ENCODE measurements at places on chromosomes 3 and 15.
A peak's percentile ranks its signal among the peaks of the same experiment; 100 is the strongest.

DNA sequence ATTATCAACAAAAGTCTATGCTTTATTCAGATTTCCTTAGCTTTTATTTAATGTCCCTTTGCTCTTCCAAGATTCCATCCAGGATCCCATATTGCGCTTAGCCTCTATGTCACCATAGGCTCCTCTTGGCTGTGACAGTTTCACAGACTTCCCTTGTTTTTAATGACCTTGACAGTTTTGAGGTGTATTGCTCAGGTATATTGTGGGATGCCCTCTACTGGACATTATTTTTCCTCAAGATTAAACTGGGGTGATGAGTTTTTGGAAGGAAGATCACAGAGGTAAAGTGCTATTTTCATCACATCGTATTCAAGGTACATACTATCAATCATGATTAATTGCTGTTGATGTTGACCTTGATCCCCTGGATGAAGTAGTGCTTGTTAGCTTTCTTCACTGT lies 99.1 kb upstream of the SMAD3 start:
- no peak for DNase-seq

GRCh38 chr3:125300416-125300815 lies 74.7 kb downstream of the ZNF148 start:
- no peak for DNase-seq

DNA sequence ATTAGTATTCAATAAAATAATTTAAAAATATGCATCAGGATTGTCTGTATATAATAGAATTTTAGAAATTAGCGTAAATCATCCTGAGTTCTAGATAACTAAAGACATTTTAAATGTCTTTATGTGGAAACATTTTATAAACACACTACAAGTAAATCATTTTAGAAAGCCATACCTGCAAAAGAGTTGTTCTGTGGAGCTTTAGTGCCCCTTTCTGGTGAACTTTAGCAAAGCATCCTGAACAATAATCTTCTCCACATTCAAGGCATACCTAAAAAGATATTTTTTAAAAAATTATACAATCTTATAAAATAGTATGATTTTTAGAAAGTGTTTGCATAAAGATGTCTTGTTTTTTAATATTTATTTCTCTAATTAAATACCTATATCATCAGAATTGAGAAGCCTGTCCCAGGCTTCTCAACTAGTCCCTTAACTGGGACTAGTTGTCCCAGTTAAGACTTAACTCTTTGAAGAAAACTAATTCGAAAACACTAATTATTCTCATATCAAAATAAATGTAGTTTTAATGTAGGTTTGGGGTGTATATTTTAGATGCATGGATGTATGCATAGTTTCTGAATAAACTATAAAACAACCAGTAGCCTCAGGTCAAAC lies 29.7 kb downstream of the ZBBX start:
- no peak for DNase-seq

GRCh38 chr15:65344914-65345275 lies 32.9 kb downstream of the IGDCC3 start:
- DNase-seq: no peak

DNA sequence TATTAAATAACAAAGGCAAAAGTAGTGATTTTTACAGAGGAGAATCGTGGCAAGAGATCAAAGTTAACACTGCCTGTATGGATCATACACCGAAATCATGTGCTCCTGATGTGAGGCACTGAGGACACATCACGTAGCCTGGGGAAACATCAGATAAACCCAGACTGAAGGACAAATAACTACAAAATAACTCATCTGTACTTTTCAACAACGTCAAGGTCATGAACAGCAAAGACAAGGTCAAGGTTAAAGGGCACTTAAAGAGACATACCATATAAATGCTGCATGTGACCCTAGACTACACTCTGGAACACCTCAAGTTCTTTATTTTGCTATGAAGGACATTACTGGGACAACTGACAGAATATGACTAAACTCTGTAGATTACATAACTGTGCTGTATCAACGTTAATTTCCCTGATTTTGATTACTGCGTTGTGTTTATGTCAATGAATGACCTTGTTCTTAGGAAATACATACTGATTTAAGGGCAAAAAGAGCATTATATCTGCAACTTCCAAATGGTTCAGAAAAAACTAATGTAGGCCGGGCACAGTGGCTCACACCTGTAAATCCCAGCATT lies 48.1 kb downstream of the CHSY1 start:
- no peak for DNase-seq

DNA sequence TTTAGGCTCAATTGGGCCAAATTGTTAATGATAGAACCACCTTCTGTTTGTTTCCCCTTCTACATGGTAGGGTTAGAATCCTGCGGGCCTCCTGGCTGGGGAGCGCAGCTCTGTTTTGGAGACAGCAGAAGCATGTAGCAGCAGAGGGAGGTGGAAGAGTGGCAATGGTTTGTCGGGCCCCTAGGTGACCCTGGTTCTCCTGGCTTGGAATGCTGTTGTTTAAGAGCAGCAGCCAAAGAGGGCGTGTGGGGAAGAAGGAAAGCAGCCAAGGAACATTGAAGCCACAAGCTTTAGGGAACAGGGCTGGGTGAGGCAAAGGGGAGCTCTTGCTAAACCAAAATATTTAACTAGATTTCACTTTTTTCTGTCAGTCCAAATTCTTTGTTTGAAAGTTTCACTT lies 213.7 kb upstream of the NR2E3 start:
- no peak for DNase-seq

DNA sequence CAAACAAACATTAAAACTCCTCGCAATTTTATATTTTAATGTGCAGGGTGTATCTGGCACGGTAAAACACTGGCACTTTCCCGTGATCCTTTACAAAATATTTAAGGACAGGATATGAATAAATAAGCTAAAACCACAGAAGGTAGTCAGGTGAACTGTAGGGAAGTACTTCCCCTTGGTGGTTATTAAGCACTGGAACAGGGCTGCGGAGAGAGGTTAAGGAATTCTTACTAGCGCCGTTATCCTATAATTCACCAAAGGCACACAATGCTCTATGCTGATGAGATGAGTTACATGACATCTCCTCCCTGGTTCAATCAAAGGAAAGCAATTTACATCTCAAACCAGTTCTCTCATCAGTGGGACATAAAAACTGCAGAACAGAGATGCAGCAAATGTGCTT lies 289.8 kb downstream of the ZBTB20 start:
- DNase-seq: no peak

DNA sequence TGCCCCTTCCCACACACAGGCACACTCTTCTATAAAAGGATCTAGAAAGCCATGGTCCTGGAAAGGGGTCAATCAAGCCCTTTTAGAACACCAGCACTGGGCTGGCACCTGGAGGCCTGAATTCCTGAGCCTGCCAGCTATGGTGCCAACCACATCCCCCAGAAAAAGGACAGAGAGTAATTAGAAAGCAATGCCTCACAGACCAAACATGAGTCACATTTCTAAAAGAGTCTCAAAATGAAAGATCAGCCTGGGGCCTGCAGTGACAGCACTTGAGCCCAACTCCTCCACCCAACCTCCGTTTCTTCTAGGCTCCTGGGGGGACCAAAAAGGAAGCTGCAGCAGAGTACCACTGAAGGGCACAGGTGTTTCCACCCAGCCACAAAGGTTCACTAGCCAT lies 14.1 kb downstream of the MYLK start:
- no peak for DNase-seq

- DNase-seq: no peak
These were observed 138.3 kb downstream of the LRIG1 start for GRCh38 chr3:66362541-66362941.

GRCh38 chr3:16026753-16027152 lies 147.7 kb upstream of the GALNT15 start:
- no peak for DNase-seq

GRCh38 chr3:153596401-153596800 lies 434.4 kb downstream of the RAP2B start:
- no peak for DNase-seq

GRCh38 chr3:177714945-177715344 lies 517.7 kb upstream of the TBL1XR1 start:
- no peak for DNase-seq

DNA sequence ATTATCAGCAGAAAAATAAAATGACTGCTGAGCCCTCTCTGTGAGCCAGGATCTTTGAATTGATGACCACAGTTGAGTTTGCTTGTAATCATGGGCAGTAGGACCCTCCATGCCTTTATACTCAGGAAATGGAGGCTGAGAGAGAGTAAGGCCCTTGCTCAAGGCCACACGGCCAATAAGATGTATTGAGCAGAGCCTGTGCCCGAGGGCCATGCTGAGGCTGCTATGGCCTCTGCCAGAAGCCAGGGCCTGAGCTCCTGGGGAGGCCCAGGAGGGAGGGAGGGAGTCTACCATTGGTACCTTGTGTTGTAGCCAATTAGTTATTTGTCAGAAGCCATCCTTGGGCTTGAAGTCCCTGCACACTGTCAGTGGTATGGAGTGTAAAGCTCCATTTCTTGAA lies 151.4 kb downstream of the DNAJB8 start:
- no peak for DNase-seq

DNA sequence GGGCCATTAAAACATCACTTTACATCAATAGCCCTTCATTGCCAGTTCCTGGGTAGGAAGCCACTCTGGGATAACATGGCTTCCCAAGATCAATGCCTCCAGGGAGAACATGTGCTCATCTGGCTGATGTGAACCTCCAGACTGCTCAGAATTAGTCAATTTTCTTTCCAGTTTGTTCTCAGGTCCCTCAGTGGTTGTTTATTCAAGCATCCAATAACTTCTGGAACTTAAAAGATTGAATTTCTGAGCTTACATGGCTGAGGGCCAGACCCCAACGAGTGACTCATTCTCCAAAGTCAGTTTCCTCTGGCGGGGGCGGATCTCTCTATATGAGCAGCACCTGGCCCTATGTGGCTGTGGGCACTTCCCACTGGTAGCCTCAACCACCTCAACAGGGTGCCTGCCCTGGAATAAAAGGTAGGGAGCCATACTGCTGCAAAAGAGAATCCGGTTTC lies 34.0 kb downstream of the LYZL4 start:
- DNase-seq: peak; percentile 7

GRCh38 chr15:39127151-39127790 lies 453.6 kb upstream of the THBS1 start:
- no peak for DNase-seq

DNA sequence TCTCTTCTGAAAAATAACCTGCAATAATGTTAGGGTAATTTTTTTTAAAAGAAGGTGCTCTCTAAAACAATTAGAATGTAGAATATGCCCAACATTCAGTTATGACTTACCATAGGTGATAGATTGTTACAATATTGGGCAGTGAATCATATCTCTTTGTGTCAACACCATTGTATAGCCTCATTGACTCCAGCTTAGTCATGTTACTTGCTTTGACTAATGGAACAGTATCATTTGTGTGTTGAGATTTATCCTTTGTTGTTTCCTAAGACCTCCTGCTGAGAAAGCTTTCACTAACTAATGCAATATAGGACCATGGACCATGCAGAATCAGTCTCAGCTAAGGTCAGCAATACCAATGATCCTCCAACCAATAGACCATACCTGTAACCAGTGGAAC lies 1106.4 kb downstream of the SI start:
- DNase-seq: no peak

DNA sequence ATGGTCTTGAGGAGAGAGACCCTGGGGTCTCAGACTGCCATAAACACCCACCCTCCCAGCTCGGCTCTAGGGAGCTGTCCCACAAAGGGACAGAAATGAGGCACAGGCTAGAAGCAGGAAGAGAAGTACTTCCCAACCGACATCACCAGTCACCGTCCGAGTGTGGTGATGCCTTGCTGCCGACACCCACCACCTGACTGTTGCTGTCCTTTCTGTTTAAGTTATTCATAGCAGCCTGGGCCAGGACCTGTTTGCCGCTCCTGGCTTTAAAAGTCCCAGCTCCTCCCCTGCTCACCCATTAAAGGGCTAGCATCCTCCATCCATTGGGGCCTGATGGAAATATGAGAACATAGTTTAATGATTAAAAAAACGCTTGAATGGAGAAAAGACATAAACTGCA lies 13.2 kb upstream of the SPG11 start:
- no peak for DNase-seq

GRCh38 chr3:21509731-21510470 lies 241.1 kb downstream of the ZNF385D start:
- DNase-seq: no peak

DNA sequence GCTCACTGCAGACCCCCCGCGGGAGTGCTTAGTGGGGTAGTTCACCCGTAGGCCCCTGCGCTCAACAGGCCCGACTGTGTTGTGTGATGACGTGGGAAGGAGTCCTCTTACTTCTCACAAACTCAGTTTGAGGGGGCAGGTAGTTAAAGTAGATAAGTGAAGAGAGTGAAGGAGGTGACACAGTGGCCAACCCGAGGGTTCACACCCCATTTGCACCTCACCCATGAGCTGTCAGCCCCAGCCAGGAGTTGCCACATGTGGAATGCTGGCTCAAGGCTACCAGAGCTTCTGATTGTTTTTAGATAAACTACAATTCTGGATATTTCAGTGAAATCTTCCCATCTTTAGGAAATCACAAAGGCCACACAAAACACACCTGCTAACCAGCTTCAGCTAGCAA lies 64.1 kb upstream of the ABHD17C start:
- DNase-seq: no peak

GRCh38 chr15:81454024-81454423 lies 80.0 kb upstream of the TMC3 start:
- DNase-seq: no peak

GRCh38 chr3:16069149-16069922 lies 105.1 kb upstream of the GALNT15 start:
- no peak for DNase-seq

DNA sequence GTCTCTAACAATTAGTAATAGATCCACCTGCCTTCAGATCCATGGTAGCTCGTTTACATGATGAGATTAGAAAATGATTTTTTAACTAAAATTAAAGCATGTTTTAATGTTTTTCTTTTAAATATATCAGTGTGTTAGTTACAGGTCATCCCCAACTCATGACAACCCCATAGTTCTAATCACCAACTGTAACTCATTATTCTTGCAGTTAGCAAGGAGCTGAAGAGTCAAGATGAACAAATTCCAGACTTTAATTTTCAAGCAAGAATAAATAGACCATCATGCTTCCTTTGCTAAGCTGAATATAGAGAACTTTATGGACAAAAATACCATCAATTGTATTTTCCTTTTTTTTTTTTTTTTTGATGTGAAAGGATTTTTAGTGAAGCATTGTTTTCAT lies 101.1 kb downstream of the TOP2B start:
- no peak for DNase-seq

DNA sequence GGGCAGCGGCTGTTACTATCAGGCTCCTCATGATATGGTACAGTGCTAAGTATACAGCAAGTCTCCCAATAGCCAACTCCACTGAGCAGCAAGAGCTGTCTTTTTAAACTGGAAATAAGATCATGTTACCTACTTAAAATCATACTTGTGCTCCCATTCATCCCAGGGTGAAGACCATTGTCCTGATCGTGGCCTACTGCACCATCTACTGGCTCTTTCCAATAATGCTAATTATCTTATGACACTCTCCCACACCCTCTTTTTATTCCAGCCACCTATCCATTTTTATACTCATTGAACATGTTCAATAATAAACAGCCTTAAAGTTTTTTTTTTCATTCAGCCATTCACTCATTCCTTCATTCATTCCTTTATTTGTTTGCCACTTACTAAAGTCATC lies 117.7 kb downstream of the GBE1 start:
- no peak for DNase-seq

- no peak for DNase-seq
These were observed 1310.2 kb downstream of the SI start for GRCh38 chr3:163768048-163768447.
